ENCODE measurements at places on chromosomes 5 and 9.
A peak's percentile ranks its signal among the peaks of the same experiment; 100 is the strongest.

GRCh38 chr5:127441799-127442484 lies 75.5 kb upstream of the PRRC1 start:
- no peak for DNase-seq

DNA sequence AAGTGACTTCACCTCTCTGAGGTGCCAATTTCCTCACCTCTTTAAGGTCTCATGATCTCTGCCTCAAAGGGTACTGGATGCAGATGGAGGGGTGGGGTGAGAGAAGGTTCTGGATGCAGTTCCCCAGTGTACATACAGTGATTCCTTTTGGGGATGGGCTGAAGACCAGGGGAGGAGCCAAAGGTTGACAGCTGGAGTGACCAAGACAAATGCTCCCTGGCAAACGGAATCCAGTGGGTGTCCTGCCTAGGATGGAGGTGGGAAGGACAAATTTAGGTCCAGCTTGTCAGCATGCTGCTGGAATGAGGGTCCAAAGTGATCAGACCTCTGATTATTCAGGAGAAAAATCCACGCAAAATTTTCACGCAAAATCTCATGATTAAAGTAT lies 7.3 kb upstream of the LMX1B start:
- DNase-seq = no peak

DNA sequence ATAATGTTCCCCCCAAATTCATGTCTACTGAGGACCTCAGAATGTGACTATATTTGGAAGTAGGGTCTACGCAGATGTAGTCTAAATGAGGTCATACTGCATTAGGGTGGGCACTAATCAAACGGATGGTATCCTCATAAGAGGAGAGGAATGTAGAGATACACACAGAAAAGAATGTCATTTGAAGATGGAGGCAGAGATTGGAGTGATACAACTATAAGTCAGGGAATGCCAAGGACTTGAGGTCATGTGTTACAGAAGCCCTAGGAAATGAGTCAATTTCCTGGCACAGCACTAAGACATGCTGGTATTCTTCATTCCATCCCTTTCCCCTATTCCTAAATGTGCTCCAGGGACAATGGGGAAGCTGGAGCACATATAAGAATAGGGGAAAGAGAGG lies 758 bp upstream of the PDCD1LG2 start:
- DNase-seq = no peak

- no peak for DNase-seq
These were observed 281.6 kb upstream of the TRPC7 start for GRCh38 chr5:136646915-136647314.

DNA sequence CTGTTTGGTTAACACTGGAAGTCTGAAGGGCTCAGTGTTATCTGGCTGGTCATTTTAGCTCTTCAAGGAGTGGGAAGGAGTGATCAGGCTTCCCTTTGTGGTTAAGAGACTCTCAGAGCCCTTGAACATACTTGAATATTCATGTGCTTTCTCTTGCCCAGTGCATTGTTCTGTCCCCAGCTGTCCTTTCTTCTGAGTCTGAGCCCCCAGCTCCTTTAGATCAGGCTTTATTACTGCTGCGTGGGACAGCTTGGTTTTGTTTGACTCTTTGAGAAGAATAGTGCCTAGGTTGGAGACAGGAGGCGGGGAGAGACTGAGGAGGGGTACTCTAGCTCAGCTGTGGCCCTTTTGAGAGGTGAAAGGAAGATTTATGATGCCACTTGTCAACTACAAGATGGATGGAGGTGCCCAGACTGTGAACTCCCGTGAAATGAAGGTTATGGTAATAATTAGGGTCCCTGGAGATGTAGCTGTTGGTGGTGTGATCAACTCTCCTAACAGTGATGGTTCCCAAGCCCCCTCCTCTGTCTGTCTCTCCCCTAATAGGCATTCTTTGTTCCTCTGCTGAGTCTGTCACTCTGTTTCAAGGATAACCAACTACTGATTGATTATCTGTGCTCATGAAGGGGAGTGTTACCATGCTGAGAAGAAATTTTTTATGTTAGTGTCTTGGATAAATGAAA lies 83.1 kb upstream of the GLRA1 start:
- no peak for DNase-seq

GRCh38 chr5:150209099-150209635 lies 19.3 kb downstream of the SLC6A7 start:
- DNase-seq = peak; percentile 31

DNA sequence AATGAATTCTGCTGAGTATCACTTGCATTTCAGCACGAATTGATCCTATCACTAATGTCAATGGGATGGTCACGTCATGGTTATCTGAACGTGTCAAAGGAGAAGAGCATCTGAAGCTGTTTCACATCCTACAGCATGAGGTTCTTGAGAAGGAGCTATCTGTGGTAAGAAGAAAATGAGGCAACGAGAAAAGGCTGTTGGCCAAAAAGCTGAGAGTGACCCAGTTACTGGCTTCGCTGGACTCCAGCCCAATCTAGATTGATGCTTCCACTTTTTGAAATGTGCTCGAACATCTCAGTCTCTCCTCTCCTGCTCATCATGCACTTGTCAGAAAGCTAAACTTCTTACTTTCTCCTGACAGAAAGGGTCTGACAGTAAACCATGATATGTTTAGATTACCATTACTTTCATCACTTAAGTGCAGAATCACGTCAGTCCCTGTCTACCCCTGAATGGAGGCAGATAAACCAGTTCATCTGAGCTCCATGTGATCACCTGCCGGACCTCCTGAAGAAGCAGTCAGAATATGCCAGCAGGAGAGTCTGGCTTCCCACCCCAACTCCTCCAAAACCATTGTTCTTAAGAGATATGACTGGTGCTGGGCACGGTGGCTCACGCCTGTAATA lies 22.5 kb downstream of the MGAT1 start:
- no peak for DNase-seq

GRCh38 chr5:161299053-161299452 lies 247.5 kb downstream of the GABRB2 start:
- no peak for DNase-seq

GRCh38 chr5:40437452-40437861 lies 242.3 kb upstream of the PTGER4 start:
- peak; percentile 49 for DNase-seq

GRCh38 chr5:170372971-170373370 lies 16.2 kb downstream of the KCNMB1 start:
- no peak for DNase-seq

DNA sequence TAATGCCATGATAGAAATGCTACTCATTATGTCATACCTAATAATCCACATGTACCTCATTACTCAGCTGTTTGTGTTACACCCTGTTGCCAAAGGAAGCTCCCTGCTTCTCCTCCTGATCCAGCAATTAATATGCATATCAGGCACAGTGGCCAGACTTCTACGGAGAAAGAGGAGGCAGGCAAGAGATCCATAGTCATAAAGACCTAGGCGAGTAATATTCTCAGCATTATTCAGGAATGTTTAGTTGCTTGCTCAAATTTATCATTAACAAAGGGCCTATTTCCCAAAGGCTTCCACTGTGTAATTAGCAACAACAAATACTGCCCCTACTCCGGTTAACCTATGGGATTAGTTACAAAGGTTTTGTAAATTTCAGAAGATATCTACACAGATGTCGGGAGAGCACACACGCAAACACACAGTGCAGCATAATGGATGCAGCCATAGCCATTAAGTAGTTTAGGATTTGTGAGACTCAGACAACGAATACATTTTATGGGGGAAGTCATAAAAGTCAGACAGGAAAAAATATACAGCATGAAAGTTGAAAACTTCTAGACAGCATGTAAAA lies 192.6 kb downstream of the EFNA5 start:
- DNase-seq = no peak

GRCh38 chr9:68669218-68669617 lies 35.8 kb upstream of the PIP5K1B start:
- DNase-seq = no peak

GRCh38 chr9:82526577-82526976 lies 536.4 kb downstream of the RASEF start:
- no peak for DNase-seq

- DNase-seq = no peak
These were observed 108.8 kb downstream of the HMHB1 start for GRCh38 chr5:143920772-143921171.

GRCh38 chr9:133362359-133363044 lies 6.2 kb downstream of the SURF2 start:
- no peak for DNase-seq

GRCh38 chr5:111068213-111068612 lies 3.3 kb upstream of the TSLP start:
- no peak for DNase-seq

DNA sequence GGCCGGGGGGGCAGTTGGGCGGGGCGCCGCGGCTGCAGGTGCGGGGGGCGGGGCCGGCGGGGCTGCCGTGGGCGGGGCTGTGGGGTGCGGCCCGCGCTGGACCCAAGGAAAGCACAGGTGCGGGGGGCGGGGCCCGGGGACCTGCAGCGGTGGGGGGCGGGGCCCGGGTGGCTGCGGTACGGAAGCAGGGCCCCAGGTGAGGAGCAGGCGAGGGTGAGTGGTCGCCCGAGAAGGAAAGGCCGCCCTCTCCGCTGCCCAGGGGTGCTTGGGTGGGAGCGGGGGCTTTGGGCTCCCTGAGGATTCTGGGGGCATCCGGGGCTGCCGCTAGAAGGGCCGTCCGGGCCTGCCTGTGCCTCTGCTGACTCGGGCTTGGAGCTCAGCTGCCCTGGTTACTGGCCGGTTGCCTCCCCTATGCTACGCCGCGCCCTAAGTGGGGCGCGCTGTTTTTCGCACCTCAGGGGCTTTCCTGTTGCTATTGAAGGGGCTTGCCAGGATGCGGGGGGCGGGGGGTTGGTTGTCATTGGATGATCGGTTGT lies 767 bp downstream of the RALGPS1 start:
- peak; percentile 19 for DNase-seq

DNA sequence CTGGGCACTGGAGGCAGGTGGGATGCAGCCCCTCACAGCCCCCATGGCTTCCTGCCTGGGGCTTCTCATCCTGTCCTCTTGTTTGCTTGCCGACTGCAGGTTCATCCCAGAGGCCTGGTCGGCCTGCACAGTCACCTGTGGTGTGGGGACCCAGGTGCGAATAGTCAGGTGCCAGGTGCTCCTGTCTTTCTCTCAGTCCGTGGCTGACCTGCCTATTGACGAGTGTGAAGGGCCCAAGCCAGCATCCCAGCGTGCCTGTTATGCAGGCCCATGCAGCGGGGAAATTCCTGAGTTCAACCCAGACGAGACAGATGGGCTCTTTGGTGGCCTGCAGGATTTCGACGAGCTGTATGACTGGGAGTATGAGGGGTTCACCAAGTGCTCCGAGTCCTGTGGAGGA lies 232.7 kb downstream of the ADAMTSL1 start:
- no peak for DNase-seq

DNA sequence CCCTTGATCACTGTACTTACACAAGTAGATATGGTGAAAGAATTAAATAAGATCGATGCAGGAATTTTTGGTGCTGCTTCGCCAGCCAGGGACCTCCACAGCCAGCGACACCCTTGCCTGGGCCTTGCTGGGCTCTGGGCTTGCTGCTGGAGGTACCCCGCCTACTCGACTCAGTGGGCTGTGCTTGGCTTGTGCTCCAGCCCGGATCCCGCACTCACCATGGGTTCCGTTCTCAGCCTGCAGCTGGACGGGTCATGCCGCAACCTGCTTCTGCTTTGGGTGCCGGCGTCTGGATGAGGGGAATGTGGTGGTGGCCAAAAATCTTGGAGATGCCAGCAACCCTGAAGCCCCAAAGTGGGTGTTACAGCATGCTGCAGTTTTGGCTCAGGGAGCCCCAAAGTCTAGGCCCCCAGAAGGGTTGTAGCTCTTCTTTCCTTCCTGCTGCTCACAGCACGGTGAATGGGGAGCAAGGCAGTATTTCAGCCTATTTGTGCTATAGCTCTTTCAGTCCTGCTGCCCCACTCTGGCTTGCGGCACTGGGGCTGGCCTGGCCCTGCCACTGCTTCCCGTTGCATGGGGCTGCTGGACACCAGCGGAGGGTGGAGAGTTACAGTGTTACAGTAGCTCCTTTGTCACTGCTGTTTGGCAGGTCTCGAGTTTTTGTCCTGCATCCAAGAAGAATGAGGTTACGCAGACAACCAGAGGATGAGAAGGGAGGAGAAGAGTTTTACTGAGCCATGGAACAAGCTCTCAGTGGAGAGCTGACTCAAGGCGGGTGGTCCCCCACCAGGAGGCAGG lies 48.0 kb downstream of the TARS1 start:
- no peak for DNase-seq

- DNase-seq = no peak
These were observed 863.4 kb downstream of the DNAH5 start for GRCh38 chr5:13081116-13081515.

DNA sequence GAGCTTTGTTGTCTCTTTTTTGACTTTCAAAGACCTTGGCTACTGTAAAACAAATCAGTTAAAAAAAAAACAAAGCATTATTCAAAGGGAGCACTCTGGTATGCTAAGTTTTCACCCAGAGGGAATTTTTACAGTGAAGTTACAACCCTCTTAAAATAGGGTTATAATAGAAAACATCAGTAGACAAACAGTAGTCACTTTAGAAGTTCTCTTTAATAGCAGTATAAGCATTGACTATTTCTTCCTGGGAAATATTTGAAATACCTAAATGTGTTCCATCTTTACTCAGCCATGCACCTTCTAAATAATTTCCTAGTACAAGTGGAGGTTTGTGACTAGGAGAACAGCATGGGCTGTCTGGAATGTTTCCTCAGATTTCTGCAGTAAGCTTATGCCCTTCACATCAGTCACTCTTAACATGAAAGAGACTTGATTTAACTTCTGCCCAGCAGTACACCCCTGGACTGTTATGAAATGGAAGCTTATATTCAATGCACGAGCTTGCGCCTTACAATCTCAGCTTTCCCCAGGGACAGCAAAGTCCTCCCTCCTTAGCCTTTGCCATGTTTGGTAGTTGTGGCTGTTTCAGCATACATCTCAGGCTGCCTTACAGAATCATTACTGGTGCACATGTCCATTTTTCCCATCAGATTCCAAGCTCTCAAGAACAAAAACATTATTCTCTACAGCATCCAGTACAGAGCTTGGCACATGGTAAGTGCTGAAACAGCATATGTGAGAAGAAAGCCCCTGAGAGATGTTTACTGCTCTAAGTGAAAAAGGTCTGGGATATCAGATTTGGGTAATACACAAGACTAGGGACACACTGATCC lies 191.5 kb downstream of the ZNF608 start:
- DNase-seq = no peak

DNA sequence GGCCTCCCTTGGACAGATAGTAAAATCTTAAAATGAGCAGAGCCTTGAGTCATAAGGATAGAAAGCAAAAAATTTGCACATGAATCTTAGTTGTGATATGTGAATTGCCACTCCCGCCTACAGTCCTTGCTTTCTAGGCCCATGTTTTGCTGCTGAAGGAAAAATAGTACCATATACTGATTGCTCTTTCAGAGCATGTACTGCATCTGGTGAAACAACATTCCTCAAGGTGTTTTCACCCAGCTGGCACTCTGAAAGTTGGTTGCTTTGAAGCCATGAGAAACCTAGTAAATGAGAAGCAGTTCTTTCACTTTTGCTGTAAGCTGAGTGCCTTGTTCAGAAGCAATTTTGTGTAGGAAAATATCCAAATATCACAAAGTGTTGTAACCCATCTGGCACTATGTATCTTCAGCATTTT lies 10.3 kb downstream of the CDC37L1 start:
- peak; percentile 33 for DNase-seq

Data from activated T-cell treated with anti-CD3 and anti-CD28 coated beads, Interleukin-2, amount 50 U/mL, for 48 hours (primary cell).